Activated T-helper 17 cell treated with anti-CD3 and anti-CD28 coated beads, Interleukin-2, amount 50 U/mL, for 72 hours (primary cell): ENCODE measurements at places on chromosomes 3 and 15.

GRCh38 chr3:16265455-16265786, 409 bp downstream of the OXNAD1 start:
- ATAC-seq = no peak

- no peak for ATAC-seq
Observed at GRCh38 chr3:121488628-121489027, 57.2 kb downstream of the POLQ start.

DNA sequence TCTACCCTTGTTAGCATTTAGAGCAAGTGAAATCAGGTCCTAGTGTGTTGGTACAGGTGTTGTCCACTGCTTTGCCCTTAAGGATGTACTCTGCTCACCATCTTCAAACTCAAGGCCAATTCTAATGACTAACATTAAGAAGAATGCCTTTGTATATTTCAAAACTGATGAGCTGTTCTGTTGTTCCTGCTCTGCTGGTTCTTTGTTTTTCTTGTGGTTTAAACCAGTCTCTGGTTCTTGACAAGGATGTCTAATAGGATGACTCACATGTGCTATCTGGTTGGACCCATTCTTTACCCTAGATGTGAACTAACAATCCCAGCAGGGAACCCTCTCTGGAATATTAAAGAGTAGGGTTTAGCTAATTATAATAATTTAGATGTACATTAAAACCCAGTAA, 17.3 kb downstream of the ABHD5 start:
- peak; percentile 94 for ATAC-seq

DNA sequence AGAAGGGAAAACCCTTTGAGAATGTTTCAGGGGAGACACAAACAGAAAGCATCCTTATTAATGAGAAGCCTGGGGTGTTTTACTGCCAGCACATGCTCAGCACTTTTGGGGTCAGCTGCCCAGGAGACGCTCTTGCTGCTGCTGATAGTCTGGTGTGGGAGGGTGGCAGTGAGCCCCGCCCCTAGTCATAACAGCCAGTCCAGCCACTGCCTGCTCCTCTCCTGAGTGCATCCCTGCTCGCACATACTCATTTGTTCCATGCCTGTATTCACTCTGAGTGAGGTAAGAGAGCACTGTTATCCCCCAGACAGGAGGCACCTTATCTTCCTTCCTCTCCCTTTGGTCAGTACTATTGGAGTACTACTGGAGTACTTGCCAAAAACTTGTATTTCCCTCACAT, 101.3 kb downstream of the ETFA start:
- no peak for ATAC-seq

GRCh38 chr3:187963003-187963676, 190.8 kb upstream of the LPP start:
- peak; percentile 80 for ATAC-seq
